ENCODE measurements at places on chromosomes 7 and 10.

- DNase-seq, result no peak
Measured at GRCh38 chr10:4813023-4813422, 13.0 kb upstream of the AKR1E2 start.

DNA sequence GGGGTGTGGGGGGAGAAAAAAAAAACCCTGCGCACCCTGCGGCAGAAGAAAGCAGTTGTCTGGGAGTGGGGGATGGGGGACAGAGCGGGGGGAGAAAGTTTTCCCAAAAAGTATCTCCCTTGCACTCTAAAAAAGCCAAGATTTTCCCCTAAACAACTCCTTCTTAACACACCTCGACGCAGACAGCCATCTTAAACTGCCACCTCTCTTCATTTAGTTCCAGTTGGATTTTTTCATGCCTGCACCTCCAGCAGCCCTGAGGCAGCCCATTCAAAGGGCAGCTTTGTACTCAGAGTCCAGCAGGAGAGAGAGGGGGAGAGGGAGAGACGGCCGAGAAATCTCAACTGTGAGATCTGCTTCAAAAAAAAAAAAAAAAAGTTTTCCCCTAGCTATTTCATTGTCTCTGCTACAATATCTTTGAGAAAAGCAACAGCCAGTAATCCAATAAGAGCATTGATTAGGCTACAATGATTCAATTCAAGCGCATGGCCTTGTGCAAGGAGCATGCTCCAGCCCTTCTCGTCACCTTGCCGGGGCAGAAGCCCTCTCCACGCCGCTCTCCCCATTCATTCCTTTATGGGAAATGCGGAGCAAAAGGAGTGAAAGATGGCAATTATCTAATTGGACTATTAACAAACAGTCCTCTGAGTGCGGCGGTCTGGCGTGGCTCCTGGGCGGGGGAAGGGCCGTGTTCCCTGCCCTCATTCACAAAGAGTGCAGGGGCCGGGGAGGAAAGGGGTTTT is 939 bp upstream of the VAX1 start:
- no peak for DNase-seq

DNA sequence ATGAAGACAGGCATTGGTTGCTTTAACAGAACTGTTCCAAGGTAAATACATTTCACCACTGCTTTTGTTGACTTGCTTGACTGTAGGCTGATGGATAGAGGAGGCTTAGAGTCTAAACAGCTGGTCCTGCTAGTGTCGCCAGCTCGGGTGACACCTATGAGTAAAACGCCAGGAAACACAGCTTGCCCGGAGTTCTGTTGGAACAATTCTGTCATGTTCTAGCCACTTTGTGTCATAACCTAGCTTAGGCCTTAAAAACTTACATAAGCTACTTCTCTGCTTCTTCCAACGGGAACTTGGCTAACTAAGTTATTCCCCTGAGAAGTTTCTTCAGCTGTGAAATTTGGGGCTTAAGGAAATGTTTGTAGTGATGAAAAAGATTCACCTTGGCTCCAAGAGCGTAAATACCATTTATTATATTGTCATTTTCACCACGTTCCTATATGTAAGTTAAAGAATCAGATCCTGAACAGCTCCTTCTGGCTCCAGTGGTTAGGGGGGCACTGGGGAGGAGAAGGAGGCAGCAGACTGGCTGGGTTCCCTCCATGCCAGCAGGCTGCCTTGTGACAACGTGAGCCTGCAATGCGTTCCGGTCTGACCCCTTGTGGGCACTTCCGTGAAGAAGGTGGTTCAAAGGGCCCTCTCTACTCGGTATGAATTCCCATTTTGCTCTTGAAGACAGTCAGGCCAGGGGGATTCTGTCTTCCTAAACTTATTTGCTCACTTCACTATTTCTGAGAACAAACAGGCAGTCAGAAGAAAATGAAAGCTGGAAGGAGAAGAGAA is 253.2 kb downstream of the BMPER start:
- no peak for DNase-seq

DNA sequence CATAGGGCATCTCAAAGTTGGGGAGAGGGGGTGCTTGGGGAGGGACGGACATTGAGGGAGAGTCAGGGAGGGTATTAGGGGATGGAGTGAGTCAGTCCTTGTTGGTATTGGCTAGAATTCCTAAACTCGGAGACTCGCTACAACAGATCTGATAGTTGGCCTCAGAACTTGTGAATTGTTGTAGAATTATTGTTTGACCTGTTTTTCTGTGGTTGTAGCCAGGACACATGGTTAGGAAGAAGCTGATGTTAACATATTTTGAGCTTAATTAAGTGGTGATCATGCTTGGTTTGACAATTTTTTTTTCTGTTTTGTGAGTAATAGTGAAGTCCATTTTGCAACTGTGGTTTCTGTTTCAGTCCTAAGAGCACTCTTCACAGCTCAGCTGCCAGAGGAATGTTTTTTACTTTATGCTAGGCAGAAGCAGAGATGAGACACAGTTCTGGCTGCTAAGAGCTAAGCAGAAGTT is 1190.3 kb upstream of the C7orf33 start:
- DNase-seq, result no peak

GRCh38 chr7:122268101-122268500 is 36.4 kb downstream of the FEZF1 start:
- no peak for DNase-seq

GRCh38 chr7:27405780-27406179 is 163.2 kb downstream of the EVX1 start:
- DNase-seq, result no peak

DNA sequence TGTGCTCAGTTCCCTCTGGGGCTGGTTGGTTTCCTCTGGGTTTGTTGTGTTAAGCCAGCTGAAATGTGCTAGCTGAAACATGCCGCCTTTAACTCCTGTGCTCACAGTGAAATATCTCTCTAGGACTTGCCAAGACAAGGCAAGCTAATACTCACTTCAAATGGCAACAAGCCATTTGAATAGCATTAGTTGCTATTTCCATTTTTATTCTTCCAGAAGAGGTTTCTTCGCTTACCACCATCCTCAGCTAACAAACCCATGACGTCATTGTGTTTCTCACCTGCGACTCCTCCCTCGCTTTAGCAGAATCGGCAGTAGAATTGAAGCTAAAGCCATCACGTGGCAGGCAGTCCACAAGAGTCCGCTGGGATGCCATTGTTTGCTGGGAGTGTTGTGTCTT is 61.3 kb downstream of the ZNF22 start:
- DNase-seq, result no peak

- peak; percentile 16 for DNase-seq
Measured at GRCh38 chr7:73904219-73905137, 43.5 kb downstream of the TMEM270 start.

GRCh38 chr7:88089561-88089960 is 130.3 kb downstream of the SRI start:
- no peak for DNase-seq

DNA sequence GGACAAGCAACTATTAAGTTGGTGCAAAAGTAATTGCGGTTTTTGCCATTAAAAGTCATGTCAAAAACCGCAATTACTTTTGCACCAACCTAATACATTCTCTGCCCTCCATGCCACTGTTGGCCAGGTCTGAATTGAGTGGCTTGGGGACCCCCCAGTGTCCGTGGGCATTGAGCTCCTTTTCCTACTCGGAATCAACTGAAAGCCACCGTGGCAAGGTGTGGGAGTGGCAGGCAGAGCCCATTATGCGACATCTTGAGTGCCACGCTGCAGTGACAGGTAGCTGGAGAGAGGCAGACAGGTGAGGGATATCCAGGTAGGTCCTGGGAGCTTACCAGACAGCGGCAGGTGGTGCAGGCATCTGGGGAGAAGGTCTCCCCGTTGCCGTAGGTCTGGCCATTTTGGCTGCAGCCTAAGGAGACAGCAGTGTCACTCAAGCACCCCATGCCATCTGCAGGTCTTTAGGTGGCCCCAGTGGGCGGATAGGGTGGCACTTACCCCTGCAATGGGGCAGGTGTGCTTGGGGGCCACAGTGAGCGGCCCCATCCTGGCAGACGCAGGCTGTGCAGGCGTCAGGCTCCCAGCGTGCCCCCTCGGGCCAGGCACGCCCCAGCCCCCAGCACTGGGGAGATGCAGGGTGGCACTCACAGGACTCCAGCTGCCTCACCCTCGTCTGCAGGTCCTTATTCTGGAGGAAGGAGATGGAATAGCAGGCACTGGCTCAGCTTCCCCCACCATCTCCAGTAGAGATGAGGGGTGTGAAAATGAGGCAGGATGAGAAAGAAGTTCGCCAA is 3.5 kb downstream of the KCP start:
- no peak for DNase-seq

DNA sequence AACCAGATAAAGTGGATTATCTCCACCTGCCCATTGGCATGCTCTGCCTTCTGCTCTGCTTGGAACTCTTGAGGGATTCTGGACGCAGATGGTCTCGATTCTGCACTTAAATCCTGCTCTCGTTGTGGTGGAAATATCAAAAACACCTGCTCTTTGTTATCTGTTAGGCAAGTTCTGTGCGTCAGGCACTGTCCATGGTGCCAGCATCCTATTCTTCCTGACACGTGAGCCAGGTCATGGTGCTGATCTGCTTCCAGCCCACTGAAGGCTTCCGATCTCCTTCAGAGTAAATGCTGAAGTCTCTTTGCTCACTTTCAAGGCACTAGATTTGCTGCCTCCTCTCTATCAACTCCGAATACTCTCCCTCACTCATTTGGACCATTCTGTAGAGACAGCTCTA is 505.6 kb downstream of the HTR7 start:
- DNase-seq, result no peak

DNA sequence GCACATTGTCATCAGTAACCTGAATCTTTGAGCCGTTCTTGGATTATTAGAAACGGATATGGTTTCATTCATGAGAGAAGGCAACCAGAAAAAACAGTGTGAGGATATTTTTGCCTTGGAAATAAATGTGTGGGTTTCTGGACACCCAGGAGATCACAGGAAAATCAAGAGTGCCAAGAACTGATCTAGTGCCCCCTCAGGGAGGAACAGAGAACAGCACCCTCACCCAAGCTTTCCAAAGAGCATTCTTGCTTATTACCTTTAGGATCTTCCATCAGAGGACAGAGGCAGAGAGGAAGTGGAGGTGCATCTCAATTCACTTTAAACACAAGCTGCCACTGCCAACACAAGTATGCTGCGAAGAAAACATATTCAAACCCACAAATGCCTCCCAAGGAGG is 851.5 kb upstream of the COBL start:
- peak; percentile 24 for DNase-seq

DNA sequence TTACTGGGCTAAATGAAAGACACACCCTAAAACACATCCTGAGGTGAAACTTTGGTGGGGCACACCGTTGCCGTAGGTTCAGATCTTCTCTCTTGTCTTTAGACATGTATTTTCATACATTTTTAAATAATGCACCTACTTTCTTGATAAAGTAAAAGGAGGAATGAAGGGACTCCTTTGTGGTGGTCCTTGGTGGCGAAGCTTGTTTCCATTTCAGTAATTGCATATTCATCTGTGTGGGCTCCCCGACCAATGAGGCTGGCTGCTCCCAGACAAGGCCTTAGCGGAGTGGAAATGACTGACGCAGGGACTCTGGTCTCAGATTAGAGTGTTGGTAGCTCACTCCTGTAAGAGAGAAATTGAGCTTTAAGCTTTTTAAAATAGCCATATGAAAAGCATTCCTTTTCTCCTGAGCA is 815 bp downstream of the CCSER2 start:
- peak; percentile 45 for DNase-seq

DNA sequence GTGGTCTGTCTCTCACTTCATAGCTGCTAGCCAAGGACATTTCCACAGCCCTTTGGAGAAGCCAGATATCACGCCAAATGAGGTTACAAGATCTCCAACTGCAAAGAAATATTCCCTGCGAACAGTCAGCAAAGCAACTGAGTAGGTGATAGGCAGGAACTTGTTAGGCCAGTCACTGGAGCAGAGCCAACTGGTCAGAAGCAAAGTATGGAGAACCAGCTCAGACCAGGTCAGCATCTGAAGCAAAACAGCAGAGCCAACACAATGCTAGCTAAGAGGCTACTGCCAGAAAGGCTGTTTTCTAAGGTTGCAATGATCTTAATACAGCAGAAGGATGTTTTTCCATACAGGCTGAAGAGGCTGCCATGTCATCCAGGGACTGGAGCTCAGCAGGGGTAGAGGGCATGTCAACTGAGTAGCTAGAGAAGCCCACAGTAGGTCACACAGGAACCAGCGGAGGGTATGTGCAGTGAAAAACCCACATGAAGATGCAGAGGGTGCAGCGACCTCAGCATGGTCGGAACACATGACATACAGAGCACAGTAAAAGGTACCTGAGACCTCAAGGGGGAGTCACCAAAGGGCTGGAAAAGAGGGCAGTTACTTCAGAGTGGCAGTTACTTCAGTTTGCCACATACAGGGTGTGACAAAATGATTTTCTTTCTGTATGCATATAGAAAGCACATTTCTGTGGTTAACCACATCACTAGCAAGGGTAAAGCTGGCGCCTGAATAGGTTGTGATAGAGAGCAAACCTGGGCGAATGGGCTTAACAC is 8.9 kb downstream of the SEC31B start:
- DNase-seq, result no peak

DNA sequence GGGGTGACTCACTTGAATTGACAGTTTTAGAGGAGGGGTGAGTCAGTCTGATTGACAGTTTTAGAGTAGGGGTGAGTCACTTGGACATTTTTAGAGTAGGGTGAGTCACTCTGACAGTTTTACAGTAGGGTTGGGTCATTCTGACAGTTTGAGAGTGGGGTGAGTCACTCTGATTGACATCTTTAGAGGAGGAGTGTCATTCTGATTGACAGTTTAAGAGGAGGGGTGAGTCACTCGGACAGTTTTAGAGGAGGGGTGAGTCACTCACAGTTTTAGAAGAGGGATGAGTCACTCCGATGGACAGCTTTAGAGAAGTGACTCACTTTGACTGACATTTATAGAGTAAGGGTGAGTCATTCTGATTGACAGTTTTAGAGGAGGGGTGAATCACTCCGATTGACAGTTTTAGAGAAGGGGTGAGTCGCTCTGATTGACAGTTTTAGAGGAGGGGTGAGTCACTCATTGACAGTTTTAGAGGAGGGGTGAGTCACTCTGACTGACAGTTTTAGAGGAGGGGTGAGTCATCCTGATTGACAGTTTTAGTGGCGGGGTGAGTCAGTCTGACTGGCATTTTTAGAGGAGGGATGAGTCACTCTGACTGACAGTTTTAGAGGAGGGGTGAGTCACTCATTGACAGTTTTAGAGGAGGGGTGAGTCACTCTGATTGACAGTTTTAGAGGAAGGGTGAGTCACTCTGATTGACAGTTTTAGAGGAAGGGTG is 595.9 kb downstream of the DNAJB6 start:
- no peak for DNase-seq

DNA sequence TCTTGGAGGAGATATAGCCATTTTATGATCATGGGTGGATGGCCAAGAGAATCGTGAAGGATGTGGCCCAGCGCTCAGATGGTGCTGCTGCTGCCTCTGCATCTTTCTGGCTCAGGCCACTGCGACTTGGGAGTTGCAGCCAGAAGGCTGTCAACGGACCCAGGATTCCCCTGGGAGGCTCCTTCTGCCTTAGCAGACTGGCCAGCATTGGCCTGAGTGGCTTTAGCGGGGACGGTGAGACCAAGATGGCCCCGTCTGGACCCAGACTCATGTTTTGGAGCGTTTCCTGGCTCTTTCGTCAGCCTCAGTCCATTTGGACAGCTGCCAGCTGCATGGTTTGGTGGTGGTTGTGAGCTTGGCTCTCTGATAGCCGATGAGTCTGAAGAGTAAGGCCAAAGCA is 97.2 kb downstream of the GALNT17 start:
- no peak for DNase-seq

Measured in mucosa of descending colon (tissue), 3 donors.